ENCODE measurements at places on chromosomes 5 and 9. TPM values are rescaled to one million over a fixed set of nuclear protein-coding genes. Genes with fewer than 3 reads are reported as not detected.

GRCh38 chr5:585556-585955 is 26.6 kb upstream of the CEP72 start:
- DNase-seq = no peak

FOXD4L4 gene
- total RNA-seq = 0.30 TPM

DNA sequence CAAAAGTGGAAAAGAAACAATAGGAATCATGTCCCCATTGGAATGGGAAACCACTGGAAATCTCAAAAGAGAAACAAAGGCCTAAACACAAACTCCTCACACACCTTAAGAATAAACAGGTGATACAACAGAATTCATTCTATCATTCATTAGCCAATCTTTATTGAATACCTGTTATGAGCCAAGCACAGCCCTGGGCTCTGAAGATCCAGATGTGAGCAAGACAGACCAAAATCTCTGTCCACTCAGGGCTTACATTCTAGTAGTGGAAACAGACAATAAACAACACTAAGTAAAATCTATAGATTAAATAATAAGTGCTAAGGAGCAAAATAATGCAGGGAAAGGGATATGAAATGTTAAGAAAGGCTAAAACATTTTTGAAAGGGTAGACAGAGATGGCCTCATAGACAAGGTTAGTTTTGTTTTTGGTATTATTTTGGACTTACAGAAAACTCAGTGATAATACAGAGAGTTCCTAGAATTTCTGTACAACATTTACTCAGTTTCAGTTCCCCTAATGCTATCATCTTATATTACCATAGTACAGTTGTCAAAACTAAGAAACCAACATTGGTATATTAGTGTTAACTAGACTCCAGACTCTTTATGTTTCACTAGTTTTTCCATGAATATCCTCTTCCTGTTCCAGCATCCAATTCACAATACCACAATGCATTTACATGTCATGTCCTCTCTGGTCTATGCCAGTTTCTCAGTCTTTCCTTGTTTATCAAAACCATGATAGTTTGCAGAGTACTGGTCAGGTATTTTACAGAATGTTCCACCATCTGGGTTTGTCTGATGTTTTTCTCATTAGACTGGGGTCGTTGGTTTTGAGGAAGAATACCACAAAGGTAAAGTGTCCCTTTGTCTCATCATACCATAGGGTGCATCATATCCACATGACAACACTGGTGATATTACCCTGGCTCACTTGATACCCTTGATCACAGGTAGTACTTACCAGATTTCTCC is 103.7 kb downstream of the SIL1 start:
- no peak for DNase-seq

DNA sequence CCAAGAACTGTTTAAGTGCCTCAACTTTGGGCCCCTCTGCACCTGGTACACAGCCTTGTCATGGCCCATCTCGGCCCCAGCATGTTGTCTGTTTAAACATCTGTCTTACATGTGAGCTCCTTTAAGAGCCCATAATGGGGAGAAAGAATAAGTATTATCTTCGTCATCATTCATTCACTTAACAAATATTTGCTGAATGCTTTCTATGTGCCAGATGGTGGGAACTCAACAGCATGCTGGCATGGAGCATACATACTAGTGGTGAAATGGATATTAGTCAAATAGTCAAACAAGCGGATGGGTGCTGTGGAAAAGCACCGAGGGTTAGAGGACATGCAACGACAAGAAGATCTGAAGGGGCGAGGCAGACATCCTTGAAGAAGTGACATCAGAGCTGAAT is 54.5 kb downstream of the GABBR2 start:
- no peak for DNase-seq

DNA sequence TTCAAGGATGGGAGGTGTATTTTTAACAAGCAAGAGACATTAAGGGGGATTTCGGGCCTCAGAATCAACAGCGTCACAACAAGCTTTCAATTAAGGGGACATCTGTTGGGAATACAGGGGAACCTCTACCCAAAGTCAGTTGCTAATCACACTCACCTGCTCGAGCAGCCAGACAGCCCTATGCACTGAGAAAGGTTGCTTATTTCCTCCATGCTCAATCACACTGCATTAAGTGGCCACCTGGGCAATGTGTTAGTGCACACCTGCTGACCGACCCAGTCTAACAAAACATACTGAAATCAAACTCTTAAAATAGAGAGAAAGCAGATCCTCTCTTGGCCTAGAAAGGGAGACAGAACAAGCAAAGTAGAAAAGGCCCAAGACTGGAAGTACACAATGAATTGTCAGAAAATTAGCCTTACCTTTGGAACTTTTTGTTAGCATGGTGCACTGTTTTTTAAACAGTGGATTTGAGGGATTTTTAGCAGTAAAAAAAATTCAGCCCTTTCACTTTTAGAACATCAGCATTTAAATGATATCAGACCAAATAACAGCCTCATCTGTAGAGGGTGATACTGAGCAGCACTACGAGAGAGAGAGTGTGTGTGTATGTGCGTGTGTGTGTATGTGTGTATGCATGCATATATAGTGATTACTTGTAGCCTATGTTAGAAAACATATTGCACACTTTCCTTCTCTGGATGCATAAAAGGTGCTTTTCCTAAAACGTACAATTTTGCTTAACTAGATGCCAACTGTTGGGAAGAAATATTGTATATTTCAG is 1118.6 kb upstream of the DMAC1 start:
- no peak for DNase-seq

PCDHGB6 gene
- 1.0 TPM for total RNA-seq

DNA sequence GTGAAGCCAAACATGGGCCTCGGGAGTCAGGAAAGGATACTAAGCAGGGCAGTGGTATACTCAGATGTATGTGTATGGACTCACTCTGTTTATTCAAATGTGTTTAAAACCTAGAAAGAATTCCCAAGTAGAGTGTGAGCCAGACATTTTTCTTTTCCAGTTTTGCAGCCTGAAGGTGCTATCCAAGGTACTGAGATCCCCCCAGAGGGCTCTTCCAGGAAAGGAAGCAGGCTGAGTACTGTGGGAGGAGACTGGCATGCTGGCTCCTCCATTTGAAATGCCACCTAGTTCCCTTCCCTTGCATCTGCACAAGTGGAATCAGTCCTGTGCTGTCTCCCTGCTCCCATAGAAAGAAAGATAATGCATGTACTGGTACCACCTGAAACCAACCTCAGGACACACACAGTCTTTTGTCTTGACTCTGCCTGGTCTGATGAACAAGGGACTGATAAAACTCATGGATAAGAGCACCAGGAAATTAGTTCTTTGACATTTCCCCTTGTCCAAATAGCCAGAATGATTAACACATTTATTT is 85.9 kb downstream of the HRH2 start:
- no peak for DNase-seq

- peak; percentile 36 for DNase-seq
These were observed 161.9 kb downstream of the CDH6 start for GRCh38 chr5:31355337-31355736.

GRCh38 chr5:21895766-21896350 is 957.3 kb downstream of the CDH12 start:
- no peak for DNase-seq

DNA sequence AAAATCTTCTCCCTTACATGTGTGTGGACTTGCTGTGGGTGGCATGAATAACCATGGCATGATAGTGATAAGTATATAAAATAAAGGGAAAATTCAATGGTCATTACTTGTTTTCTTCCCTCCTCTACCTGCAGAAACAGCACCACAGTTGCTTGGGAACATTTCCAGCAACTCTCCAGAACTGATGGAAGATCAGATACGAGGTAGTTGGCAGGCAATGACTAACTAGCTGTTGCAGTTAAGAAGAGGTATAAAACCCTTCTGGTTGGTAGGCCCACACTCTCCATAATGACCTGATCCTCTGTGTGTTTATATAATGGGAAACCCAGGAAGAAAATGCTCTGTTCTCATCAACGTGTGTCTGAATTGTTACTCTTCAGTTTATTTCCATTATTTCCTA is 185.9 kb downstream of the SYK start:
- DNase-seq = no peak

DNA sequence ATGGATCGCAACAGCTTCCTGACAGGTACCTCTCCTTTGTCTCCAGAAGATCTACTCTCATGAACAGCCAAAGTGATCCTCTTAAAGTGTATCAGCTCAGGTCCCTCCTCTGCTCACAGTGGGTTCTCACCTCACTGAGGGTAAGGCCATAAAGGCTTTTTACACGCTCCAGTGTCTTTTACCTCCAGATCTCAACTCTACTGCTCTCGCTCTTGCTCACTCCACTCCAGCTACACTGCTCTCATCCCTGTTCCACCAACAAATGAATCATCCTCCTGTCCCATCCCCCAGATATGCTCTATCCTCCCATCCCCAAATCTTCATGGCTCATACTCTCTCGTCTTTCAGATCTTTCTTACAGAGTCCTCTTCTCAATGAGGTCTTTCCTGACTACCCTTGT is 248.6 kb upstream of the EFNA5 start:
- DNase-seq = no peak

NOXA1 gene
- 29.3 TPM for total RNA-seq

LMAN2 gene
- total RNA-seq = 137 TPM

DNA sequence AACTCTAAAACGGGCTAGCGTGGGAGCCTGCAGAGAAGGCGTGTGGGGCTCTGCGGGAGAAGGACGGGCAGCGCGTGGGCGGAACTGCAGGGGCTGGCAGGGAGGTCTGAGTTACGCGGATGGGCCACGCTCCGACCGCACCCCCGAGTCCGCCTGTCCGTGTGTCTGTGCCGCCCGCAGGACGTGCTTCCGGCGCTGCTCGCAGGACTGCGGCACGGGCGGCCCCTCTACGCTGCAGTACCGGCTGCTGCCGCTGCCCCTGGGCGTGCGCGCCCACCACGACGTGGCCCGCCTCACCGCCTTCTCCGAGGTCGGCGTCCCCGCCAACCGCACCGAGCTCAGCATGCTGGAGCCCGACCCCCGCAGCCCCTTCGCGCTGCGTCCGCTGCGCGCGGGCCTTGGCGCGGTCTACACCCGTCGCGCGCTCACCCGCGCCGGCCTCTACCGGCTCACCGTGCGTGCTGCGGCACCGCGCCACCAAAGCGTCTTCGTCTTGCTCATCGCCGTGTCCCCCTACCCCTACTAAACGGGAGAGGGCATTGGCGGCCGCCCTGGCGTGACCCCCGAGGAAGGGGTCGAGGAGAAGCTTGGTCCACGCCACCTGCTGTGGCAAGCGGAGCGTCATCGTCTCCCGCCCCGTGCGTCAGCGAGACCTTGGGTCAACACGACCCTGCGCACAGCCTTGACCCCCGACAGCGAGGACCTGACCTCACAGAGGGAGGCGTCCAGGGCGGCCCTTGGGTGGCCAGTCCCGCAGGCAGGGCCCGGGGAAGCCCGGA is 11.4 kb upstream of the ASS1 start:
- DNase-seq = no peak

- DNase-seq = no peak
These were observed 50.1 kb upstream of the ZNF608 start for GRCh38 chr5:124796495-124796894.

DNA sequence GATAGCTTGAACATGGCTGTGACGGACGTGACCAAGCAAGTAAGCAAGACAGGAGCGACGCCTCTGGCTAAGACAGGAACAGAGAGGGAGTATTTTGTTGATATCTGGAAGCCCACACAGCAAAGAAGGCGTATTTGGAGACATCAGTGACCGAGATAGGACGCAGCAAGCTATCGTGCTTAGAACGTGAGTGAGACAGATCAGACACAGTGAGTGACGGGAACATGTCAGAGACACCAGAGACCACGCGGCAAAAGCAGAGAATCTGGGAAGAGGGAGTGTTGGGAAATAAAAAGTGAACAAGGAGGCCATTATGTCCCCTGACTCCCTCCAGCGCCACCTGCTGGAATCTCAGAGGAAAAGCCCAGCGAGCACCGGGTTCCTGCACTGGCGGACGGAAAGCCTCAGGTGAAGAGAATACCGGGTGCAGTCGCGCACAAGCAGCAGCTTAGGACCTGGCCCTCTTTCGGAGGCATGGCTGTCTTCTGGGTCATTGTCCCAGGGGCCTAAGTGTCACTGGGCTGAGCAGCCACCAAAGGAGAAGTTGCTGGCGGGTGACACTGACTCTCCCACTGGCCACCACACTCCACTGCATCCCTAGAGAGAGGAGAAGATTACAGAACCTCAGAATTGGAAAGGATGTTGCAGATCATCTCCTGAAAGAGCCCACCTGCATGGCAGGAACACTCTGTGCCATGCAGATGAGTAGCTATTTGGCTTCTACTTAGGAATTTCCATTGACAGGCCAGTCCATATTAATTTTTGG is 99.1 kb downstream of the FBXO38 start:
- peak; percentile 34 for DNase-seq

FAM219A gene
- total RNA-seq = 6.3 TPM

- no peak for DNase-seq
These were observed 98.4 kb upstream of the ZNF366 start for GRCh38 chr5:72605632-72606031.

DNA sequence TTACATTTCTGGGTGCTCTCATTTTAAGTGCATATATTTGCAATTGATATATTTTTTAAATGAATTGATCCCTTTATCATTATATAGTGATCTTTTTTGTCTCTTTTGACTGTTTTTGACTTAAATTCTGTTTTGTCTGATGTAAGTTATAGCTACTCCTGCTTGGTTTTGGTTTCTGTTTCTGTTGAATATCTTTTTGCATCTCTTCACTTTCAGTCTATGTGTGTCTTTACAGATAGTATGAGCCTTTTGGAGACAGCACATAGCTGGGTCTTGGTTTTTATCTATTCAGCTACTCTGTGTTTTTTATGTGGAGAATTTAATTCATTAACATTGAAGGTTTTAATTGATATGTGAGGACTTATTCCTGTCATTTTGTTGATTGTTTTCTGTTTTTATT is 311.3 kb downstream of the SPATA31D1 start:
- no peak for DNase-seq

DNA sequence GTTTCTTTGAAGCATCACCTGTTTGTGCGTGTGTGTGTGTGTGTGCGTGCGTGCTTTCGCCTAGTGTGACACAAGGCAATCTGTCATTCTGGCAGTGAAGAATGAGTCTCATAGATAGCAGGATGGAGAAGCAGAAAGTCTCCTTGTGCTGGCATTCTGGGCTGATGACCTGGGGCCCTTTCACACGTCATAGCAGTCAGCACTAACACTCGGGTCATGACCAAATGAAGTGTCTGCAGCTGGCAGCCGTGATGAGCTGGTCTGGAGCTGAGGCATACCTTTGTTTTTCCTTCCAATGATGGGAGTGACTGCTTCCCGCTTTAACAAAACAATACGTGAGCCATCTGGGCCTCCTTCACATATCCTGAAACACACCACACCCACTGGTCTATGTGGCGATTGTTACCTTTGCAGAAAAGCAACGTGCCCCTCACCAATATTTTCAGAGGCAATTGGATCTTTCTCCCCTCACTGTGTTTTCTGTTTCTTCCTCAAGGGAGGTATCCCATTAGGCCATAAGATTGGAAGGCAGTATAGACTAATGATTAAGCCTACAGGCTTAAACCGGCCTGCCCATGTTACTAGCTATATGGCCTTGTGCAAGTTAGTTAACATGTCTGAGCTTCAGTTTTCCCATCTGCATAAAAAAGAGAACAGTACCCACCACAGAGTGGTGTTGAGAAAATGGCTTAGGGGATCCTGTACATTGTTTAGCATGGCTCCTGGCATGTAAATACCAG is 88.8 kb downstream of the SREK1 start:
- DNase-seq = no peak

DNA sequence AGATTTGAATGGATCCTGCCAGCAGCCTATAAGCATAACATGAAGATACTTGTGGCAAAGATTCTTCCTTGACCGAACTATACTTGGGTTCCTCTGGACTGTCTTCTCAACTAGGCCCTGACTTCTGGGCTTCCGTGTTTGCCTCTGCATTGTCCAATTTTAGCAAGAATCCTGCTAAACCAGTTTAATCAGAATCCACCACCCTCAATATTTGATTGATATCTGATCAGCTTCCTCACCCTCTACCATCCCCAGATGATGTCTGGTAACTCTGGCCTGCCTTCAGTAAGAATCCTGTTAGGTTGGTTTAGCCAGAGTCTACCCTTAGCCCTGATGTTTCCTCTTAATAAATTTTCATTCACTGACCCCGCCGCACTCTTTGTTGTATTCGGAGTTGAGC is 54.4 kb upstream of the GALNT10 start:
- no peak for DNase-seq
